ENCODE measurements at places on chromosomes 4 and X.

DNA sequence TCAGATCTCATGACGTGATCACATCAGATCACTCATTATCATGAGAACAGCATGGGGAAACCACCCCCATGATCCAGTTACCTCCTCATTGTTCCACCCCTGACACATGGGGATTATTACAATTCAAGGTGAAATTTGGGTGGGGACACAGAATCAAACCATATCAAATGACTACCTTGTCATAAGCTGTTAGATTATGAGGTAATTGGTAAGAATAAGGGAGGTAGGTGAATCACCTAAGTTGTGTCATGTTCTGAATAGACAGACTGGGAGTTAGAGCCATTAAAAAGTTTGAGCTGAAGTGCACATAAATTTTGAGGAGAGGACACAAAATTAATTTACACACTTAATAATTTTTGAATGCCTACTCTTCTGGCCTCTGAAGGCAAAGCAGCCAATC is 24.7 kb downstream of the SLC9B1 start:
- DNase-seq: no peak

- no peak for DNase-seq
Measured at GRCh38 chr4:171954650-171955049, 141.4 kb downstream of the GALNTL6 start.

GRCh38 chr4:142168181-142168580 is 531.8 kb downstream of the IL15 start:
- no peak for DNase-seq

DNA sequence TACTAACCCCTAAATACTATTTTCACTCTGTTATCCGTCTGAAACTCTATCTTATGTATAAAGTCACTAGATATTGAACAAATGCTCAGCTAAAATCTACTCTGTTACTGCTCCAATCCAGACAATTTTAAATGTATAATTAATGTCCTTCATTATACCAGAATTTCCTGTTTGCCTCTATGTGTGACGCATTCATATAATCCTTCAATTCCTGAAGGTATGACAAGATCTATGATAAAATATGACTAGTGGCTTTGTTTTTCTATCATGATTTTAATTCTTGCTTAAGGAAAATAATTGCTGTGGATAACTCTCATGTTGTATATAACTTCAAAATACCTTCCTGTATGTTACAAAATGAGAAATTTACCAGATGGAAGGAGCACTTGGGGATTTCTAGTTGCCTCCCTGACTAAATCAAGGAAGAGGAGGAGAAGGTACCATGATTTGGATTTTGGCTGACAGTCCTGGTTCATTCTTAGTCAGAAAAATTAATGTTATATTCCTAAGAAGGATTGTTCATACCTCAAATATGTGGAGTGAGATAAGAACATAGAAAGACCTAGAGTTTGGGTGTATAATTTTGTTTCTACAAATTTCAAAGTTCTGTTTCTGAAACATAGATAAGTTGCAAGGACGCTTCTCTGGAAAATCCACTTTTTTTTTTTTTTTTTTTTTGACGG is 4.9 kb downstream of the CXCL6 start:
- DNase-seq: no peak

DNA sequence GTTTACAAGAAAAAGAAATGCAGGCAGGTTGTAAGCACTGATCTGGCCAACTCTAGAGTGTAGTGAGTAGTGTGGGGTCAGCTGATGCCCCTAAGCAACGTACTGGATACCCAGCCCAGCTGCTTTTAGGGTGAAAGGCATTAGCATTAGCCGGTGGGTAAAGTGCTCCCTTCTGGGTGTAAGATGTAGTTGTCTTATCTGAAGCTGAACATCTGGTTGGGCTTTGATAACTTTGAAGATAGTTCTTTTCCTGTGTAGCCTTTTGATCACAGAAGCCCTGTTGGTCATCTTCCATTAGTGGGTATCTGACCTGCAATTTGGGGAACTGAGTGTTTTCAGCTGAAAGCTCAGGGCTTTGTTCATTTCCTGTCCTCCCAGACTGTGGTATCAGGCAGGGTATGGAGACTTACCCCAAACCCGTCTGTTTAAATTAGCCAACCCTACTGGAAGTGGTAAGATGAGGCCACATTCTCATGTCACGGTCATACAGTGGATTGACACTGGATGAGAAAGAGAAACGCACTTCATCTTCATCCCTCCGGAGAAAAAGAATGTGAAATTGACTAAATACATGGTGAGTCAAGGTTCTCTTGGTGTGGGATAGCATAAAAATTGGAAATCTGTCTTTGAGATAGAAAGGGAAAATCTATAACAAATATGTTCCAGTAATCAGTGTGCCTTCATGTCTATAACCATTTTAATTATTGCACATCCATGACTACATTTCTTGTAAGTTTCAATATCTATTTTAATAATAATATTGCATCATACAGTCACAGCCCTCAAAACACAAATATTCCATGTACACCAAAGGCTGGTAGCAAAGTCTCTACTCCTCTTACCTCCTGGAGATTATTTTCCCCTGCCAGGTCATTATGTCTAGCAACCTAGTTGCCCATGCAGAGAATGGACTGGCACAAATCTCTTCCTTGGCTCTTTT is 8.7 kb downstream of the RHOH start:
- peak; percentile 35 for DNase-seq

GRCh38 chr4:155762334-155762733 is 3.5 kb downstream of the GUCY1B1 start:
- DNase-seq: no peak

DNA sequence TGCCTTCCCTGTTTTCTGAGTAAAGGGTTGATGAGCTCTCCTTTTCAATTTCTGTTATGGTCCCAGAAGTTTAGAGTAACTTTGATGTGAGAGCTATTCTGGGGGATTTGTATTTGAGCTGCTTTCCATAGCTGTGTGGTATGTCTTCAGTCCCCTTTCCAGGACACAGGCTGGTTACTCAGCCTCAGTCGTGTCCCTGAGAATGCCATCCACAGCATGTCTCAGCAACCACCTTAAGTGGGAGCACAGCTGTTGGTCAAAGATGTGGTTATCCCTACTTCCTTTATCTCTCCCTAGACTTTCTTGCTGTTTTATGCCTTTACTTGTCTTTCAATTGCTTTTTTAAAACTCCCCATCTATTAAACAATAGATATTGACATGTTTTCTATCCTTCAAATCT is 37.8 kb downstream of the RNF175 start:
- no peak for DNase-seq

DNA sequence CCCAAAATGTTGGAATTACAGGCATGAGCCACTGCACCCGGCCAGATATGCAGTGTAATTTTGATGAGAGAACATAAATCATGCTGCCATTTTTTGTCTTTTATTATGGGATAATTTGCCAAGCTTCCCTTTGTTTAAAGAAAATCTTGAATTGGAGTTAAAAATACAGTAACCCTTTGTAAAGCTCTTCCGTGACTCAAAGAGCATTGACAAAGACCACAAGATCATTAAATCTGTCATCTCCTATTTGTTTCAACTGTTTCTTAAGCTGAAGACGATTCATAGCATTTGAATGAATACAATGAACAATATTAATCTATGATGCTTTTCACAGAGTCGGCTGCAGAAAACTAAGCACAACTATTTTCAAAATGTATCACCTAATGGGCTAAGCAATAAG is 132.6 kb downstream of the ANAPC4 start:
- no peak for DNase-seq

GRCh38 chr4:67201334-67201733 is 344.0 kb downstream of the CENPC start:
- DNase-seq: no peak

GRCh38 chr4:55781812-55782211 is 37.8 kb upstream of the EXOC1L start:
- DNase-seq: no peak

- no peak for DNase-seq
Measured at GRCh38 chr4:80486603-80487002, 151.1 kb downstream of the CFAP299 start.

GRCh38 chr4:6031846-6032245 is 13.6 kb upstream of the C4orf50 start:
- no peak for DNase-seq

- DNase-seq: no peak
Measured at GRCh38 chr4:99722006-99722405, 64.4 kb upstream of the C4orf54 start.

GRCh38 chr4:6591781-6592180 is 16.8 kb downstream of the MAN2B2 start:
- no peak for DNase-seq

DNA sequence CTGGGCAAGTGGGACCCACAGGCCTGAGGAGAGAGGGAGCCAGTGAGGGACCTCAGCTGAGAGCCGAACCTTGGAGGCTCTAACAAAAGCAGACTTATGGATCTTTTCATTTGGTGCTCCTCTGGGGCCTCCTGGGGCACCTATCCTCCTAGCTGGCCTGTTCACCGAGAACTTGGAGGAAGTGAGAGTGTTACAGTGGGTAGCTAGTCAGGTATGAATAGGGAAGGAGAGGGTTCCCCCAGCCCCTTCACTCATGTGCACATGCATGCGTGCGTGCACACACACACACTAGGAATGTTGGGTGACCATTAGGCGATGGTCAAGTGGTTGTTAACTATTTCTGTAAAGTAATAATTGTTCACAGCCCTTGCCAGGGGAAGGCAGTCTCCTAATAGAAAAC is 18.6 kb upstream of the TMEM185A start:
- no peak for DNase-seq

DNA sequence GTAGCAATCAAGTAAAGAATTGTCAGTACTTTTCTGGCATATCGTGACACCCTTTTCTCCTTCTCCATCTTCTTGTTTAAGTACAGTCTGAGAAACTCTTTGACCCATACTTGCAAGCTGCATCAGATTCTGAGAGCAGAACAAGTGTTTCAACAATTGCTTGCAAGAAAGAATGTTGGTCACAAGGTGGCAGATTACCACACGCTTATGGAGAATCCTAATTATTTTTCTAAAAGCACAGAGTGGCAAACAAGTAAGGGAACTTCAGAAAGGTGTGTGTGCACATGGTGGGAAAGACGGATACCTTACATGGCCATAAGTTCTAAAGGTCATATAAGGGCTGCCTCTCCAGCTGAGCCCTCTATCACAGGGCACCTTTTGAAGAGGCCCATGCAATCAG is 136.4 kb upstream of the FGF13 start:
- no peak for DNase-seq

DNA sequence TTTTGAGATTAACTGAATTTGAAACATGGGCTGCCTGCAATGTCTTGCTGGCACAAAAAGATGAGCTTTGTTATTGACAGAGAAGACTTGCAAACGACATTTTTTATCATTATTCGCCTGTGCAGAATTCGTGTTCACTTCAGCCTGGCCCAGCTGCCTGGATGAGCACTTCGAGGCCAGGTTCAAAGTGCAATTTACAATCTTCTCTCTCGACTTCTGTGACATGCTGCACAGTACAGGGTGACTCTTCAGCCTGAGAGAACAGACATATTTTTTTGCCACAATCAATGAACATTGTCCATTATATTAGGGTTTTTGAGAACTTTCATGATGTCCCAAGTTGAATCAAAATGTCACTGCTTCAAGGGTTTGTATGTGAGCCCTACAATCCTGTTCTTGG is 616.5 kb downstream of the SMARCA1 start:
- no peak for DNase-seq
